ENCODE measurements at places on chromosomes 3 and 15.

DNA sequence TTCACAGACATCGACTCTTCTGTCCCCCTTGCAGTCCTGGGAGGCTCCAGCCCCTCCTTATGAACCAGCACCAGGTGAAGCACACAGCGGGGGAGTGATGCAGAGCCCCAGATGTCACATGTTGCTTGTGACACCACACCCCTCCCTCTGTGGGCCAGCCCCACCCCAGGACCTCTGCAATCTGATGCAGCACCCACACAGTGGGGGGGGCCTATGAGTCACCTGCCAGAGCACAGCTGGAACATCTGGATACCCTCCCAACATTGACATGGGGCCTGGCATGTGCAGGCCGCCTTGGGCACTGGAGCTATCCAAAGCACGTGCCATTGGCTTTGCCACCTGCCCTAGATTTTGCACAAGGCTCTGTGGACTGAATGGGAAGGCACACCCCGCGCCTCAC, 70.5 kb downstream of the FEM1B start:
- DNase-seq = no peak

DNA sequence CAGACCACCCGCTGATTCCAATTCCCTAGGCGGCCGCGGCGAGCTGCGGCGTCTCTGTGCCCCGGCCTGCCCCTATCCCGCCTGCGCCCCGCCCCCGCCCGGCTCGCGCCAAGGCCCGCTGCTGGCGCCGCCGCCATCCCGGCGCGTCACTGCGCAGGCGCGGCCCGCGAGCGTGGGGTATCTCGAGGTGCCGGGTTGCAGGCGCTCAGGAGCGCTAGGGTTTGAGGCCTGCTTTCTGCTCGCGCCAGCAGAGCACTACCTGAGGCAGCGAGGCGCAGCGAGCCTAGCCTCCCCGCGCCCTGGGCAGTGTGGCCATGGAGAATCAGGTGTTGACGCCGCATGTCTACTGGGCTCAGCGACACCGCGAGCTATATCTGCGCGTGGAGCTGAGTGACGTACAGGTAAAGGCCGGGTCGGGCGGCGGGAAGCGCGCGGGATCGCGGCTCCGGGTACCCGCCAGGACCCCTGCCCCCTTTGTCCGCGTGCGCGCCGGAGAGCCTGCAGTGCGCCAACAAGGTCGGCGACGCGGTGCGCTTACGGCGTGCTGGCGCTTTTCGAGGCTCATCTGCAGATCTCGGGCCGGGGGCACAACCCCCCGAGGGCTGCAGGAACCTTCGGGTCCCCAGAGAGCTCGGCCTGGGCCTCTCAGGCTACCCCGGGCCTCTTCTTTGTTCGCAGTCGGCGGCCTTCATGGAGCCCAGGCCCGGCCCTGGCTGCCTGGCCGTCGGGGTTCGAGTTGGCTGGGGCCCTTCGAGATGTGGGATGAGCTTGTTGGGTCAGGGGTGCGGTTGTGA, at the start of gene HACD3:
TSS of gene HACD3 (plus strand) at position 146 of the 794 bp plus-strand sequence. CDS start at position 315, 169 bp downstream.
- DNase-seq = peak; percentile 95

- no peak for DNase-seq
Measured at GRCh38 chr15:85006201-85006600, 24.5 kb downstream of the PDE8A start.

DNA sequence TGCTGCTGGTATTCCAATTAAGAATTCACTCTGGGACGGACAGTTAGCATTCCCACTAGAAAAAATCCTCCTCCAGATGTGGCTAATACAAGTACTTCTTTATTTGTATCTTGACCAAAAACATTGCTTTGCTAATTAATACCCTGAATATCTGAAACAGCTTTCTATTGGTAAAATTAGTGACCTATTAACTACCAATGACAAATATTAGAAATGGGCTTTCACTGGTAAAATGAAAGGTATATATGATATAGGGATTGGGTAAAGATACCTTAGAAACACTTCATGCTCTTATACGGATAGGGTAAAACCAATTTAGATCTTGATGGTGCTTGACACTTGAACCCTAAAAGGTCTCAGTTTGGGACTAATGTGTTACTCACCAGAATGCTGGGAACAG, 52.3 kb downstream of the CRTAP start:
- no peak for DNase-seq

GRCh38 chr3:50192689-50193141, 1.3 kb downstream of the GNAT1 start:
- DNase-seq = peak; percentile 87

DNA sequence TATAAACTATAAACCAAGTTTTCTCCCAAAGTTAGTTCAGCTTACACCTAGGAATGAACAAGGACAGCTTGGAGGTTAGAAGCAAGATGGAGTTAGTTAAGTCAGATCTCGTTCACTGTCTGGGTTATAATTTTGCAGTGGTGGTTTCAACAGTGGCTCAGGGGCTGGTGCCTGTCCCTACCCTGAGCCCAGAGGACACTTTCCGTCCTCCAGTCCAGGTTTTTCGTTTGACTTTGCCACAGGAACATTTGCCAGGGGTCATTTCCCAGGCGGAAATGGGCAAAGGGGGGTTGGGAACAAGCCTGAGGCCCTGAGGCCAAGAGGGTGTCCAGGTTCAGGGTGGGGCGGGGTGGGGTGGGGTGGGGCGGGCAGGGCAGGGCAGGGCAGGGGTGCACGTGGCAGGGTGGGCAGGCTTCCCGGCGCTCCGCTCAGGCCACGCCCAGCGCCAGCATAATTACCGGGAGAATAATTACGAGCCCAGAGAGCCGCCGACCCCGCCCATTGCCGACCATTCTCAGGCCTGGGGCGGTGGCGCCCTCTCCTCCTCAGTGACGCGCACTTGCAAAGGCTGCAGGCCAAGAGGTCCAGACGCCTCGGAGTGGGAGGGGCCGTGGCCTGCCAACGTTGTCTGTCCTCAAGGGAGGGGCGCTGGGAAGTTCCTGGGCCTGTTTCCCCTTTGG, 70.4 kb downstream of the KLF13 start:
- no peak for DNase-seq

DNA sequence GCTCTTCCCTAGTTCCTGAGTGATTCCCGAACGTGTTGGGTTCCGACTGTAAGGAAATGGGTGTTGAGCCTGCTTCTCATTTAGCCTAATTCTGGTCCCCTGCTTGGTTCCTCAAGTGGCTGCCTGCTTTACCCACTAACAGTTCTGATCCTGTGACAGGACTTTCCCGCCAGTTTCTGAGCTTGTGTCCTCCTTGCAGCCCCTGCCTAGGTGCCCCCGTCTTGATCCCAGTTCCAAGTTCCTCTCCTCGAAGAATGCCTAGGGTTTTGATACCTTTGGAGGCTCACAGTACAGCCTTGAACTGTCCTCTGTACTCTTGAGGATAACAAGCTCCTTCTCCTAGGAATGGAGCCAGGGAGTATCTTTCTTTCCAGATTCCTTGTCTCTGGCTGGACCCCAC, 12.0 kb upstream of the RASGRF1 start:
- DNase-seq = no peak

DNA sequence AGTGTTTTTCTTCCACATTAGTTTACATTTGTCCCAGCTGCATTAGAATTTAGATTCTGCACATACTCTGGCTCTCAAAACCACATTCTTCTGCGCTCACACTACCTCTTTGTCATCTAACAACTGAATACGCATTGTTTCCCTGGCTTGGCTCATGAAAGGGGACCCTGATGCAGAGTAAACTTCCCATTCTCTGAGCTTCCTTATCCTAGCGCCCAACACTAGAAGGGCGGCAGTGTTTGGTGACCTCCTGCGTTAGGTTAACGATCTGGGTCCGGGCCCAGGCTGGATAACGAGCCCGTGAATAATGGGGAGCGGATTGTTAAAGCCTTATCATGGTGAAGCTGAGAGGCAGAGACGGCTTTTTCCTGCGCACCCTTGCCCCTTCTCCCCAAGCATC, 63.9 kb downstream of the ETV5 start:
- no peak for DNase-seq

DNA sequence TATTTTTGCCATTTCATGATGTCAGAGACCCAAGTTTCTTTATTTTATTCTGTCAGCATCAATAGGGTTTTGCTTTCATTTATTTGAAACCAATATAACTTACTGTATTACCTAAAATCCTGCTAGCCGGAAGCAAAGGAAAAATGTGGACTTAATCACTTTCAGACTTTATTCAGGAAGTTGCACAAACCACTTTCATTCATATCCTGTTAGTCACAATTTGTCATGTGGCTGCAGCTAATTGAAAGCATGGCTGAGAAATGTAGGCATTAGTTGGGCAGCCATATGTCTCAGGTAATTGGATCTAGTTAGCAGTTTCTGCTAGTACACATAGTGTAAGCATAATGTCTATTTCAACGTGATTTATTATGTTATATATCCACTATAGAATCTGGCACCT, 462.3 kb upstream of the SGO1 start:
- no peak for DNase-seq

- no peak for DNase-seq
Measured at GRCh38 chr3:102038477-102039142, 189.3 kb downstream of the NFKBIZ start.

GRCh38 chr15:65777053-65777452, 15.0 kb downstream of the DENND4A start:
- no peak for DNase-seq

DNA sequence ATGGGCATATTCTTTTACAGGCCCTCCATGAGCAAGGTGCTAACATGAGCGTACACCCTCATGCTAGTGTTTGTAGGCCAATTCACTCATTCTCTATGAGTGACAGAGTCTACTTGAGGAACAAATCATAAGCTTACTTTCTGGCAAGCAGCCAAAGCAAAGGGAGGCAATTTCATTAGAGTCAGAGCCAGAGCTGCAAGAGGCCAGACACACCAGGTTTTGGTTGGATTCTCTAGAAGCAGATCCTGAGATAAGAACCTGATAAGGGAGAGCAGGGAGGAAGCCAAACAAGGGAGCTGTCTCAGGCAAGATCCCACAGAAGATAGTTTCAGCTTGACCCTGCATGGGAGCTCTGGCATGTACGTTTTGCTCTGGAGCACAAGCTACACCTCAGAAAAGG, 214.1 kb upstream of the CTNNB1 start:
- DNase-seq = no peak

DNA sequence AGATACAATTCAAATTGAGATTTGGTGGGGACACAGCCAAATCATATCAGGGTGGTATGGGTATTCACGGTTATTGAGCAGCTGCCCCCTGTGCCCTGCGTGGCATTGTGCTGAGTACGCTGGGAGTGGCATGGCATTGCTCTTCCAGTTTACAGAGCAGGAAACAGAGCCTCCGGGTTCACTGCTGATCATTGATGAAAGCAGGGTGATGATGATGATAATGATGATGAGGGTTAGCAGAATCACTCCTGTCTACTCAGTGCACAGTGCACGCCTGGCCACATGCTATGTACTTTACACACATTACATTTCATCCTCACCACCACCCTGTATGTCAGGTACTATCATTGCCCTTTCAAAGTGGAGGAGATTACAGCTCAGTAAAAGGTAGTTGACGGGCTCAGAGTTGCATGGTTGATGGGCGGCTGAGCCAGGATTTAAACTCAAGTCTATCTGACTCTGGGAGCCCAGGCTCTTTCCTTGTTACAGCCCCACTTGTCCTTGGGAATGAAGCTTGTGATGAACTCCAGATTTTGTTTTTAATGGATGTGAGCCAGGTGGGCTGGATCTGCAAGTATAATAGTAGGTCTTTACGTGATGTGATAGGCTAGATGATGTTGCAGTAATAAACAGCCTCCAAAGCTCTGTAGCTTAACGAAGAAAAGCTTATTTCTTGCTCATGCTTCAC, 87.6 kb upstream of the MYZAP start:
- DNase-seq = no peak

- DNase-seq = no peak
Measured at GRCh38 chr3:124985349-124985748, 50.8 kb upstream of the MUC13 start.

- DNase-seq = no peak
Measured at GRCh38 chr3:38163117-38163840, 2.1 kb upstream of the OXSR1 start.

DNA sequence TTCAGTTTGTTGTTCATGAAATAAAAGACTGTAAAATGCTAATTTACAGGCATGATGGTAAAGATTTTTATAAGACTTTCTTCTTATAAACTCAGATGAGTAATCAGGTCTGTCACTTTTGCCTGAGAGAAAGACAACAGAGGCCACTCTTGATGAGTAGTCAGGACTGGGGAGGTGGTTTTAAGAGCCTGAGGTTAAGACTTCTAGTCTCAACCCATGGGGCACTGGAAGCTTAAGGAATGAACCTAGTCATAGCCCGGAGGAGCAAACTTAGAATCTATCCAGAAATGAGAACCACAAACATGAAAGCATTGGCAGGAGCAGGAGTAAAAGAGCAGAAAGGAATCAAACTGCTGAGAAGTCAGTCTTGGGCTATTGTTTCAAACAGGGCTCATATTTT, 846.3 kb upstream of the ARPP21 start:
- no peak for DNase-seq

DNA sequence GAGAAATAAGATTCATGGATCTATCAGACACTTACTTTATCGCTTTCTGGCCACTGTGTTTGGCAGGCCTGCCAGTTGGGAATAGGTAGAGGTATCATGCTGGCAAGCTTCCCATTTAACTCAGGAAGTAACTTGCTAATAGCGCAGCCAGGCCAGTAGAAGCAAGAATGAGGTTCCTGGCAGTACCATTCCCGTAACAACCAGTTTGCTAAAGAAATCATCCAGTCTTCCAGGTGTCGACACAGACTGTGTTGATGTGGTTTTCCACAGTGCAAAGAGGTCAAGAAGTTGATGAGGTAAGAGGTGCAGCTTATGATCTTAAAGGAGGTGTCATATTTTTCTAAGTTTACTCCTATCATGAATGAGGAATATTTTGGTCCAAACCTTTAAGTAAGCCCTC, 46.2 kb downstream of the DPH6 start:
- DNase-seq = no peak

- no peak for DNase-seq
Measured at GRCh38 chr3:44309500-44309899, 29.1 kb upstream of the TCAIM start.

DNA sequence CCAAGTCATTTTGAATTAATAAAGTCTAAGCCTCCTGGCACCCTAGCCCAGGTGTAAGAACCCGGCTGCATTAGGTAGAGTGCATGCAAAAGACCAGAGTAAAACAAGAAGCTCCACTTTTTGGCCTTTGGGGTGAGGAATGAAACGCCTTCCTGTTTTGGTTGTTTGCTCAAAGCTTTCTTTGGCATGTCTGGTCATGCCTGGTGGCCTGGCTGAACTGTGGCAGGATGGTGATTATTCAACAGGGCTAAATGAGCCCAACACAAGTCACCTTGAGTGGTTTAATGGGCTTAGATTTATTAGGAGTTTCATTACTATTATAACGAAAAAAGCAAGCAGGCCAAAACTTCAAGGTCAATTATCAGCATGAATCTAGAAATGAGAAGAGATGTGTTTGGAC, 40.9 kb upstream of the LDHAL6B start:
- DNase-seq = no peak

- no peak for DNase-seq
Measured at GRCh38 chr3:72317491-72317890, 530.8 kb downstream of the SHQ1 start.

DNA sequence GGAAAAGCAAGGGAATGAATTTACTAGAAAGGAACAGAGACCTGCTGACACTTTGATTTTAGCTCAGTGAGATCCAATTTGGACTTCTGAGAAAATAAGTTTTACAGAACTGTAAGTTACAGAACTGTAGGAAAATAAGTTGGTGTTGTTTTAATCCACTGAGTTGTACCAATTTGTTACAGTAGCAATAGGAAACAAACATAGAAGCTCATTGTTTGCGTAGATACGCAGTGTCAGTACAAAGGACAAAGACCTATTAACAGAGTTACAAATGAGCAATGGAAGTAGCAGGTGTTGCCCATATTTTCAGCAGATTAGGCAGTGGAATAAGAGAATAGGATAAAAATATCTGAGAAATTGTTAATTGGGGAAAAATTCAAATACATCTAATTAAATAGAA, 385.8 kb upstream of the CNTN6 start:
- no peak for DNase-seq
